ELR (cell line): ENCODE measurements at places on chromosomes 5 and 9.

DNA sequence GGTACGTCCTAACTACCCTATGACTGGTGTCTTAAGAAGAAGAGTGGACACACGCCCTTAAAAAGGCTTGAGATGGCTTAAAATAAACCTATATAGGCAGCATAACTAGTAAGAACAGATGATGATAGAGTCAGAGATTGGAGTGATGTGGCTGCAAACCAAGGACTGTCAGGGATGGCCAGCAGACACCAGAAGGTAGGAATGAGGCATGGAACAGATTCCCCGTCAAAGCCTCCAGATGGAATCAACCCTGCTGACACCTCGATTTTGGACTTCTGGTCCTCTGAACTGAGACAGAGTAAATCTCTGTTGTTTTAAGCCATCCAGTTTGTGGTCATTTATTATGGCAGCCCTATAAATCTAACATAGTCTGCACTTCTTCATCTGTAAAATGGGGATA is 7.4 kb downstream of the TMOD1 start:
- no peak for DNase-seq

DNA sequence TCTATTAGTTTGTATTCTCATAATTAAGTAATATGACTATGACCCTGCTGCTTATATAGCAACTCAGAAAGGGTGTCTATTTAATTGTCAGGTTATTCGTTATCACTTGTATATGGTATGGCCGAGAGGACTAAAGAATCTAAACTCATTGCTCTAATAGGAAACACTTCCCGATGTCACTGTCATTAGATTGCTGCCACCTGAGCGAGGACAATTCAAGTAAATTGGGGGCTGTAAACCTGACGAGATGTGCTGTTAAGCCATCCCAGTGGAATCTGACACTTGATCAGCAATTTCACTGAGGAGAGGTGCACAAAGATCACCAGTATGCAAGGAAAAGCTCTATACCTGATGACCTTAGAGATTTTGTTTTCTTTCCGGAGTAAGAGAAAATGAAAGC is 1319.3 kb downstream of the MAT2B start:
- DNase-seq = no peak

DNA sequence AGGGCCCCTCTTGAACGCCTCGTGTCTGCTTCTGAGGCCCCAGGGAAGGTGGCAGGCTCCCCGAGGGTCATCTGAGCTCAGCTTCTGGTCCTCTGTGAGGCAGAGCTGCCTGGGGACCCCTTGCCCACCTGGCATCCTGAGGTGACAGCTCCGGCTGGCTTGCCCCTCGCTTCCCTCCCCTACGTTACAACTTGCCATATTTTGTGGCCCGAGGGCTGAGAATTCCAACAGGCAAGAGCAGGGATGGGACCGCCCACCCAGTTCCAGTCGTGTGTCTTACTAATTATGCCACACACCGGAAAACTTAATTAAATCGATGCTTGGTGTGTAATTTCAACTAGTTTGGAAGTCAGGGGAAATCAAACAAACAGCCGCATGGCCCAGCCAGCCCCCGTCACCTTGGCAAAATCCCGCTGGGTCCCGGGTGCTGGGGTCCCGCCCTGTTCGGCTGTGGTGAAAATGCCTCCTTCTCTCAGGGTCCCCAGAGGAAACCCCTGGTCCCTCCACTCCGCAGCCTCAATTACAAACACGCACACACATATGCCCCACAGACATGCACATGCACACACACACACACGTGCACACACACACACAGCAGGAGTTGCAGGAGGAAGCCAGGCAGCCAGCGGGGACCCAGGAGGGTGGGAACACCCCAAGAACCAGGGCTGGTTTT is 221.0 kb upstream of the IER5L start:
- DNase-seq = no peak

GRCh38 chr5:160342413-160342941 is 27.9 kb downstream of the C1QTNF2 start:
- peak; percentile 51 for DNase-seq

DNA sequence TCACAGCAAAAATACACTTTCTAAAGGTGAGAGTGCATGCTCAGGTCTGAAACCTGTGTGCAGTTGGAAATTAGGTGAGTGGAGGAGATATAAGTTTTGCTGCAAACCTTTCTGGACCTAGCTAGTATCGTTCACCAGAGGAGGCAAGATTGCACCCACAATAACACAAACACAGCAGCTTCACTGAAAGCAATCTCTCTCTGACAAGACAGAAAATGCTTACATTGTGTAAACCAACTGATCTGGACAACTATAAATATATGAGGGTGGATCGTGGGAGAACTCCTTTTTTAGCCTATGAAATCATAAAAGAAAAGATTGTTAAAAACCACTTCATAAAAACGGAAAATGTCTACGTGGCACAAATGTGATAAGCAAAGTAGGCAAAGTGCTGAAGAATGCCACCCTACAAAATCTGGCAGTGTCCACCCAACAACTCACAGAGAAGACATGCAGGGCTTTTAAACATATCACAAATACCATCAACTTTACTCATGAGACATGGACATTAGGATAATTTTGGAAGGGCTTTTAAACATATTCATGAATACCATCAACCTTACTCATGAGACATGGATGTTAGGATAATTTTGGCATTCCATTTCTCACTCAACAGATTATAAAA is 134.3 kb downstream of the CDH18 start:
- DNase-seq = peak; percentile 79

- DNase-seq = peak; percentile 92
Observed at GRCh38 chr5:139495638-139496435, 13.3 kb upstream of the STING1 start.

GRCh38 chr9:118522093-118523028 is 818.2 kb downstream of the TLR4 start:
- peak; percentile 67 for DNase-seq

DNA sequence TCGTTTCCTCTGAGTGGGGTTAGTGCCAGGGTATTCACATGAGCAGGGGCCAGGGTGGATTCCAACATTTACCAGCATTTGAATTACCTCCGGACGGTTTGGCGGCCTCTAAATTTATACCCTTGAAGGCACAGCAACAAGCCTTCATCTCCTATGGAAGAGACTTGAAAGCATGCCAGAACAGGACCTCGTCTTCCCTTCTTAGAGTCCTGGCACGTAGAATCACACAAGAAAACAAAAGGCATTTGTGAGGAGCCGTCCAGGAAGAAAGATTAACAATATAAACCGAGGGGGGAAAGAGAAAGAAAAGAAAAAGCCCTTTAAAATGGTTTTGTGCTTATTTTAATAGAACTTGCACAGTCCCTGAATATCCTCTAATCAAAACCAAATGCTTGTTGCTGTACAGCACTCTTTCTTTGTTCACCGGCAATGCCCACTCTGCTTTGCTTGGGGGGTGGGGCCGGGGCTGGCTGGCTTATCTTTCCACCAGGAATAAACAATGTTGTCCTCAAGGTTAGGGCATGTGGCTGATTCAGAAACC is 575.8 kb upstream of the ZNF462 start:
- peak; percentile 0 for DNase-seq

GRCh38 chr5:163330723-163331668 is 106.4 kb upstream of the CCNG1 start:
- DNase-seq = no peak

DNA sequence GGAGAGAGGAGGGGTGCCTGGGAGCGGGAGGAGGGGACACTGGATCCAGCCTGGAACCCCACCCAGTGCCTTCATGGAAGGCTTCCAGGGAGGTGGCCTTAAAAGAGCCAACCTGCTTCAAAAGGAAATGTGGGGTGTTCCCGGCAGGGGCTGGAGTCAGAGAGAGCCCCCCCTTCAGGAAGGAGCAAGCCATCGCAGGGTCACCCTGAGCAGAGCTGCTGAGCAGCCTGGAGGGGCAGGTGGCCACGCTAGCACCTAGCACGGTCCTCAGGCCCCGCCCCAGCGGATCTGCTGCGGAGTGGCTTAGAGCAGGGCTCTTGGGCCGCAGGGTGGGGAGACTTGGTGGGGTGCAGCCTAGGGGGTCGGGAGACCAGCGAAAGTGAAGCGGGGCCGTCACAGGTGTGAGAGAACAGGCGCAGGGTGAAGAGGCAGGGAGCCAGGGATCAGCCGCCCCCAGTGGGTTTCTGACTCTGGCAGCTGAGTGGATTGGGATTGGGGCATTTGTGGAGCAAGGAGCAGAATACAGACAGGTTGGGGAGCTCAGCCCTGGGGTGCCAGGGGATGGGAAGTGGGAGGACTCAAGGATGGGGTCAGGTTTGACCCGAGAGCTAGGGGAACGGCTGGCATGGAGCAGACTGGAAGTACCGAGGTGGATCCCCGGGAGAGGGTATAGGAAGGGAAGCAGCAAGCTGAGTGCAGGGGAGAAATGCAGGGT is 1.5 kb downstream of the LCN2 start:
- peak; percentile 46 for DNase-seq

- DNase-seq = no peak
Observed at GRCh38 chr5:180454752-180455151, 39.4 kb upstream of the CNOT6 start.

DNA sequence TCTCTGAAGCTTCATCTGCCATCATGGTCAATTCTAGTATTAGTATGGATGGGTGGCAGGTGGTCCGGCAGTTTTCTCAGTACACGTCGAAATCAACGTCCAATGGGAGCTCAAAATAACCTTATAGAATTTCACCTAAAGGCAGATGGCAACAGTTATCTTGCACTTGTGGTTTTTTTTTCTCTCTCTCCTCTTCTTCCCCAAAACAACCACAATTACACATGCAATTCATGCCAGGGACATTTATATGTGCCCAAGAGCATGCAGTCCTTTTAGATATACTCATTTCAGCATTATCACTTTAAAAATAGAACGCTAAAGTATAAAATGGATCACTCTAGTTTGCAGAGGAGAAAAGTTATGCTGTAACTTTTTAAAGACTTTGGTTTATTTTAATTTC is 1428.9 kb upstream of the WWC1 start:
- DNase-seq = no peak

GRCh38 chr9:124621371-124622328 is 114.5 kb upstream of the NR5A1 start:
- DNase-seq = no peak

DNA sequence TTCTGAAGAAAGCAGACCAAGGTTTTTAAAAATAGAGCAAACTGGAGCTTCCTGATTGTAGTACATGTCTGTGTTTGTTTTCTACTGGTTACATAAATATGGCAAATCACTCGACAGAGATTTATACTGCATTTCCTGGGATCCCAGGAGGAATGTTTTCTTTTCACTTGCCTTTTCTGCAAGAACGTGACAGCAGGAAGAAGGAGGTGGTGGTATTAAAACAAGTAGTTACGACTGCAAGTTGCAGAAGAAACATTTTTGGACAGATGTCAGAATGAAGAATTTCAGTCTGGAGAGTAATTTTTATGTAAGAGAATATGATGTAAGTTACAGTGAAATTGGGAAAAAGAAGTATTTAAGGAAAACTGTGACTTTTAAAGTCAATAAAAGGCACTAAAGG is 253.7 kb upstream of the NFIL3 start:
- no peak for DNase-seq

DNA sequence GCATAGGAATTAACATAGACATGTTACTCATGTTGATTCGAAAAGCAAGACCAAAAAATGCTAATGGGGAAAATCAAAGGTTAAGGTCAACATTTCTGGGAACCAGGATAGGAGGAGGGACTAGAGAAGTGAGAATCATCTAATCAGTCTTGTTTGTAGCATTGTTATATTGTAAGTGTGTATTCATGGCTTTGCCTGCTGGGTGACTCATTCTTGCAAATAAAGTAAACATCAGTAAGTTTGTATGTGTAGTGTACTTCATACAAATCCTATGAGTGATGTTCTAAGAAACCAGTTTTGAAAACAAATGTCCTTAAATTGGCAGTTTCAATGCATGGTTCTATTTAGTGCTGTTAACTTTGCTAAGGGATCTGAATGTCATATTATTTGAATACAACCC is 79.0 kb upstream of the TMEM252 start:
- peak; percentile 2 for DNase-seq

DNA sequence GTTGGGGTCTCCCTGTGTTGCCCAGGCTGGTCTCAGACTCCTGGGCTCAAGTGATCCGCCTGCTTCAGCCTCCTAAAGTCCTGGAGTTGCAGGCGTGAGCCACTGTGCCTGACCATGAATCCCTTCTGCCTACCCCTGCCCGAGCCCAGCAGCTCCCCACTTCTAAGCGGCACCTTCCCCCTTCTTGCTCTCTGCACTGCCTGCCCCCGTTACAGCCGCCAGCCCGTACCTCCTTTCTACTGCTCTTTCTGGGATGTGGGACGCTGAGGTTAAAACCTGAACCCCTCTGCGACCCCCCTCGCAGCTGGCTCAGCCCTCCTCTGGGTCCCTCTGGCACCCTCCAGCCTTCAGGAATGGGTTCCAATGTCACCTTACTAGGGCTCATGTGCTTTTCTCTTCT is 249.6 kb downstream of the PBX3 start:
- no peak for DNase-seq

DNA sequence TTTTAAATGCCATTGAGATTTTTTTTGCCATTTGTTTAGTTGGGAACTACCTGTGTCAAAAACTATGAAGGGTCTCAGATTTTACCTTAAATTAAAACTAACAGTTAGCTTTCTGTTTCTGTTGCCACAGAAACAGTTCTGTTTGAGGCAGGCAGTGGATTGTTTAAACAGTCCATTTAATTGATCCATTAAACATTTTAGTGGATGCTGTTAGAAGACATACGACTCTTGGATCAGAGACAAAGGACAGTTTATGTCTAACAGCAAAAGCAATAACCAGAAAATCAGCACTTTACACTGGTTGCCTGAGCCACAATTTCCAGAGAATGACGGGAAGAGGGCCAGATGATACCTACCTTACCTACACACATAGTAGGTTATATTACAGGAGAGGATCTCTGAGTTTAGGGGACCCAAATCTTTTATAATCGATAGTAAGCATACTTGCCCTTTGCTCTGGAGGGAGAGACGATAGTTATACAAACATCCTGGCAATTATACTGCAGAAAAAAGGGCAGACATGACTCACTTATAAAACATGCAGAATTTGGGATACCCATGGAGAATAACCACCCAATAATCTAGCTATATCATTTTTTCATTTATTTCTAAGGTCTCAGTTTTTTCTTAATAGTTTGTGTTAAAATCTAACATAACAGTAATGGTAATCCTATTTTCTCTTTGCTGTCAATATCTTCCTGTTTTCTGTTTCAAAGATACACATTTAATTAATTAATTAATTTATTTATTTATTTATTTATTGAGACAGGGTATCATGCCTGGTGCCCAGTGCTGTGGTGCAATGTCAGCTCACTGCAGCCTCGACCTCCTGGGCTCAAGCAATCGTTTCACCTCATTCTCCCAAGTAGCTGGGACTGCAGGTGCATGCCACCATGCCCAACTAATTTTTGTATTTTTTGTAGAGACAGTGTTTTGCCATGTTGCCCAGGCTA is 136.7 kb upstream of the TNFAIP8 start:
- DNase-seq = peak; percentile 27

DNA sequence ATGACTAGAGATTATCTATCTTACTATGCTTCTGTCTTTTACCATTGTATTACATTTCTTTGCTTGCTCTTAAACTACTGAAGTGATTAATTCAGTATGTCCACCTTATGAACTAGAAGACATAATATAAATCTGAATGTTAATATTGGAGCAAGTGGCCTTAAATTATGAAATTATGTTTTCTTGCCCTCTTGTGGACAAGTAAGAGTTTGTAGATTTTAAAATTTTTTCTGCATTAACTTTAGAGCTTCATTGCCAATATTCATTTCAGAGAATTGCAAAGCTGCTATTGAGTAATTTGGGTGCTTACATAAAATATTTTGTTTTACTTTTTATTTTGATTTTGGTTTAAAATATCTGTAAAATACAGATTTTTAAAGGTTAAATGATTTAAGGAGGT is 55.3 kb downstream of the RANBP17 start:
- DNase-seq = peak; percentile 48

GRCh38 chr9:122126331-122127261 is 33.0 kb downstream of the NDUFA8 start:
- DNase-seq = peak; percentile 79

- peak; percentile 91 for DNase-seq
Observed at GRCh38 chr5:159773062-159773924, 143.0 kb upstream of the ADRA1B start.
